ENCODE measurements at places on chromosomes 3 and 15.

GRCh38 chr3:154625756-154626155 lies 195.8 kb upstream of the GPR149 start:
- DNase-seq, result no peak

GRCh38 chr3:48039487-48040190 lies 23.4 kb upstream of the MAP4 start:
- no peak for DNase-seq

DNA sequence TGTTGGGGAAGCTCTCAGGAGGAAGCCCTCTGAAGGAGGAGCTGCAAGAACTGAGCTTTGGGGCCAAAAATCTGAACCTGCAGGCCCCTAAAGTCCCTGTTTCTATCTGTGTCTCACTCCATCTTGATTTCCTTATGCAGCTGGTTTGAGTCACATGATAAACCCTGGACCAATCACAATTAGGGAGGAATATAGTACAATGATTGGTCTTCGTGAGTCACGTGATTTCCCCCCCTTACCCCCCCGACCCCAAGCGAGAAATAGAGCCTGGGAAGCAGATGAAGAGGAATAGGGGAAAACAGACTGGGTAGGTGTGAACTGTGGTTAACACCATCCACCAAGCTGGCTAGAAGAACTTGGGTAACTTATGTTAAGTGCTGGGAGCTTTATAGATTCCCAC lies 12.9 kb downstream of the CRABP1 start:
- no peak for DNase-seq

DNA sequence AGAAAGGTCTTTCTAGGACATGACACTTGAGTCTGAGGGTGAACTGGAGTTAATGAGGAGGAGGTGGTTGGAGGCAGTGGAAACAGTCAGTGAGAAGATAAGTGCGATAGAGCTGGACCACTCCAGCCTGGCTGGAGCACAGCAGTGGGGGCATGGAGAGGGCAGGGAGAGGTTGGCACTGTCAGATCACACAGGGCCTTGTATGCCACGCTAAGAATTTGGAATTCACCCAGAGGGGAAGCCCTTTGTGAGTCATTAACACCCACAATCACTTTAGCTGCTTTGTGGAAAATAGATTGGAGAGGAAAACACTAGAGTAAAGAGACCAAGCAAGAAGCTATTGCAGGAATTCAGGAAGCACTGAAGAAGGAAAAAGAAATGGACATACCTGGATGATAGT lies 83.3 kb downstream of the ZNF621 start:
- DNase-seq, result no peak

GRCh38 chr3:151578495-151578894 lies 117.6 kb upstream of the IGSF10 start:
- DNase-seq, result no peak

DNA sequence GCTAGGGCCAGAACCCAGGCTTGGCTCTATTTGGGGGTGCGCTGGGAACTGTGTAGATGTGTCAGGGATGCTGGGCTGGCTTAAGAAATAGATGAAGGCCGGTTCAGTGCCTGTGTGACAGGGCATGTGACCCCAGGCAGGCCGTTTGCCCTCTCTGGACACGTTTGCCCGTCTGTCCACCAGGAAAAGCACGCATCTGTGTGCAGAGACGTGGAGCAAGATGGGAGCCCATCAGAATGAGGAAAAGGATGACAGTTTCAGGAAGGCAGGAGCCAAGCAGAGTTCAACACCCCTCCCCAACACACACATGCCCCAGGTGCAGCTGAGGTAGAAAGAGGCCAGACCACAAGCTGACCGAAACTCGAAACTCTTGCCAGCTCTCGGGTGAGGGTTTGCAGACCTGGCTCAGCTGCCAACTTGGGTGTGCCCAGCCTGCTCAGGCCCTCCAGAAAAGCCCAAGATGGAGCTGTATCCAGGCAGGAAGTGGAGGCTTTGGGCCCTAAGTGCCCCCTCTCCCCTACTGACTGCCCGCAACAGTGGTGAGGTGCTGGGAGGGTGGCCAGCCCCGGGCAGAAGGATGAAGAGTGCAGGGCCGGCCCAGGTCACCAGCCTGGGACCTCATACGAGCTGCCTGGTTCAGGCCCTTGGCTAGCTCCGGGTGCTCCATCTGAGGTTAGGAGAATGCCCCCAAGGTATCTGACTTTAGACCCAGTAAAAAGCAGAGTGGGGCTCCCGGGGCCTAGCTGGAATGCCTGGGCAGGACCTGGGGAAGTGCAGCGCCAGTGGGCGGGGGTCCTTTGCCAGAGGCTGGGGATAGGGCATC lies 10.2 kb upstream of the MESP1 start:
- no peak for DNase-seq

DNA sequence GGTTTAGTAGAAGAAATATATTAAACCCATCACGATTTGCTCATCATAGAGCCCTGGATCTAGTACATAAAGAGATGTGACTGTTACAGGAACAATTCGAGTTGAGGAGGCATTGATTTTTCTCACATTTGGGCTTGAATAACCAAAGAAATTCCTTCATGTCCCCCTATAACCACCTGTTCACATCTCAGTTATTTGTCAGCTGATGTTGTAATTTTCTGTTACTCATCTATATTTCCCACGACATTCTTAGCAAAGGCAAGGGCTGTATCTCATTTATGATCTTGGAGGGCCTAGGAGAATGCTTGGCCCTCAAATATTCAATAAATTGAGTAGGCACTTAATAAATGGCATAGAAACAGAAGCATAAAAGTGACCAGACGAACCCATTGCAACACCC lies 36.4 kb upstream of the GYG1 start:
- no peak for DNase-seq

GRCh38 chr3:171747223-171747920 lies 62.9 kb downstream of the PLD1 start:
- no peak for DNase-seq

DNA sequence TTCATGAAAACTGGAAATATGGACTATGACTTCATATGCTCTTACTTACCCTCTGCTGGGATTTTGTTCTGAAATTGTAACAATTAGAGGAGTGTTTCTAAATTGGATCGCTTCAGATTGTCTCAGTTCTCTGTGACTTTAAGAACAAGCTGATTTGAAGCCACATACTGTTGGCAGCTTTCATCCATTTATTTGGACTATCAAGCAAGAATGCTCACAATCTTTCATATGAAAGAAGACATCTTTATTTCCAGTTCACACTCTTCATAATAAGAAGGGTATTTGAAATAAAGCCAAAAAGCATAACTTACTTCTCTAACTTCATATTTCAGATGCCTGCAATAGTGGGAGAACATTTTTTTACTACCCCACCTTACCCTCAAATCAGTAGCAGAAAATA lies 491.6 kb upstream of the TPRG1 start:
- no peak for DNase-seq

GRCh38 chr3:159974-160373 lies 36.6 kb upstream of the CHL1 start:
- no peak for DNase-seq

DNA sequence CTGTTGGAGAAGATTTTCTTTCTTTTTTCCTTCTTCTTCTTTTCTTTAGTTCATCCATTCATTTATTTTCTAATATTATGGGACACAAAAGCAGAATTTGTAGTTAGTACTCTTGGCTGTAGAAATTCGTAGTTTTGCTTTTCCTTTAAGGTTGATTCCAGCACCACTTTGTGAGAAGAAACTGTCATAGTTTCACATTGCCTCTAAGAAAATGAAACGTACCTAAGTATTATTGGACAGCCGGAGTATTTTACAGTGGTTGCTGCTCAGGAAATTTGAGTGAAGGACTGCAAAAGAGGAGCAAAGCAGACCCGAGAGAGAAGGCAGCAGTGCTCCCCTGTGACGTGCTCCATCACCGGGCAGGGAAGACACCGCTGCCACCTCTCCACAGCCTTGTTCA lies 48.1 kb downstream of the PLCL2 start:
- no peak for DNase-seq

- no peak for DNase-seq
Measured at GRCh38 chr3:184077881-184078280, 19.0 kb upstream of the HTR3E start.

DNA sequence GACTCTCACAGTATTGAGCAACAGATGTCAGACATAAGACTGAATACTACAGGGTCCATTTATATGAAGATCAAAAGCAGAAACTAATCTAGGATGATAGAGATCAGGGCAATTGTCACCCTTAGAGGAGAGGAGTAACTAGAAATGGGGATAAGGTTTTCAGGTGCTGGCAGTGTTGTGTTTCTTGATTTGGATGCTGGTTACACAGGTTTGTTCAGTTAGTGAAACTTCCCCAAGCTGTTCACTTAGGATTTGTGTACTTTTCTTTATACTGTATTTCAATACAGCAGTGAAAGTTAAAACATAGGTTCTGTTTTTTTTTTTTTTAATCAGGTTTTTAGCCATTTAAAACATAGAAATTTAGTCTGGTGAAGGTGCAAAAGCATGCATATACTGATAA lies 39.1 kb upstream of the CMTM7 start:
- DNase-seq, result no peak

DNA sequence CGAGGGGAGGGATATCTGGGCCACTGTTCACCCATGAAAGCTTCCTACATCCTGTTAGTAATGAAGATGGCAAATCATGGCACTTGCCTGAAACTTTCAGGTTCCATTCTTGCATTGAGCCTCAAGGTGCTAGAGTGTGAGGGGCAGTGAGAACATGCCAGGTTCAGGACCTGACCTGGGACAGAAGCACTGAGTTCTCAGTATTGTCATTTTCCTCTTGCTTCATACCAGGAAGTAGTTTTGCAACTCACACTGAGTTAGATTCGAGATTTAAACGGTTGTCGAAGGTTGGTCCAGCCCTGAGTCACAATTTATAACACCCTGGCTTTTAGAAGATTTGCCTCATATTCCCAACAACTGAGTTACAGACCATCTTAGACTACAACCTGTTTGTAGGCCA lies 11.8 kb upstream of the MEIS2 start:
- DNase-seq, result no peak

GRCh38 chr3:147410526-147411237 lies 1.5 kb downstream of the ZIC1 start:
- no peak for DNase-seq

- no peak for DNase-seq
Measured at GRCh38 chr15:100426937-100427336, 85.2 kb upstream of the ADAMTS17 start.

DNA sequence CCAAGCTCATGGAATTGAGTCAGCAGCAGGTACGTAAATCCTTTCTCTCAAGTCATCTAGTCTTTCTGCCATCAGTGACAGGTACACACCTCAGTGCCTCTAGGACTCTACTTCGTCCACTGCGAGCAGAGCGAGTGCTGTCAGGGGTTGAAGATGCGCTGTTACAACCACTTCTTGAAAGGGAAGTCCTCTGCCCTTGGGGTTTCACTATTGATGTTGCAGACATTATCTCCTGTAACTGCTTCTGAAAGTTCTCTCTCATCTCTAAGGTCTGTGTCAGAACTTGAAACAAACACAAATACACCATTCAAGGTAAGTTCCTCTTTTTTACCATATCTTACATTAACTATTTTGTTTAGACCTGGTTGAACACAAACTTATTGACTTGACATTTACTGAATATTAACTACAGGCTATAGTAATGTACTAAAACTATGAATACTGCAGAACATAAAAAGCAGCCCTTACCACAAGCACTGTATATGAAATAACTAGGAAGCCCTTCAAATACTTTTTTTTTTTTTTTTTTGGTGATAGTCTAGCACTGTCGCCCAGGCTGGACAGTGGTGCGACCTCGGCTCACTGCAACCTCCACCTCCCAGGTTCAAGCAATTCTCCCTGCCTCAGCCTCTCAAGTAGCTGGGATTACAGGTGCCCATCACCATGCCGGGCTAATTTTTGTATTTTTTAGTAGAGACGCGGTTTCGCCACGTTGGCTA lies 41.5 kb downstream of the TOPBP1 start:
- no peak for DNase-seq

GRCh38 chr15:40796041-40796440 lies 10.8 kb upstream of the ZFYVE19 start:
- no peak for DNase-seq

DNA sequence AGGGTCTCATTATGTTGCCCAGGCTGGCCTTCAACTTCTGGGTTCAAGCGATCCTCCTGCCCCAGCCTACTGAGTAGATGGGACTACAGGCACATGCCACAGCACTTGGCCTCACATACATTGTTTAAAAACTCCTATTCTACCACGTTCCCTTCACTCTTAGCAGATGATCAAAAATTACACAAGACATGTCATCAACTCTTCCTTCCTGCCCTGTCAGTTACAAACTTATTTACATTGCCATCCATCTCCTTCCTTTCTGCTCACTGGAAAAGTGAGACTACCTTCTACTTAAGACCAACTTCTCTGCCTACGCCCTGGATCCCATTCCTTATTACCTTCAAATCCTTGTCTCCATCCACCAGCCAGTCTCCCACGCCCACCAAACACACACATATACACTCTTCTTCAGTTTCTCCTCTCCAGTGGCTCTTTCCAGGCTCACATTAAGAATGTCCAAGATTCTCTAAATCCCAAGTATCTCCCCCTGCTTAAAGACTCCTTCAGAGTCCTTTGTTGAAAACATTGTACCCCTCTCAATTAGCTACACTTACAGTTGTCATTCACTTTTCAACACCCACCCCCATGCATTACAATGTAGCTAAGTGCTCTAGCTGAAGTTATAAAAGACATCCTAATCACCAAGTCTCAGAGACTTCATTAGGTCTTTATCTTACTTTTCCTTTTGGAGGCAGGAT lies 4.3 kb downstream of the PEAK1 start:
- no peak for DNase-seq

DNA sequence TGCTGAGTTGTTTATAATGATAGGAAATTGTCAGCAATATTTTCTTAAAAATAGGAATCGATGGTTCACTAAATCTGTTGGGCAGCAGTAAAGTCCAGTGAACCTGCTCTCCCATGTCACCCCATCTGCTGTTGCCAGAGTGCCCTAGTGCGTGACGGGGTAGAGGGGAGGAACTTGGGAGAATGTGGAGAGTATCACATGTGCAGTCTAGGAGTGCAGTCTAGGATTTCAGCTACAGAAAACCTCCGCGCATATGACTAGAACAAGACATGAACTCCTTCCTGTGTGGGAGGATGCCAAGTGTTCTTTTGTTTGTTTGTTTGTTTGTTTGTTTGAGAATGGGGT lies 74.6 kb upstream of the ACAD9 start:
- DNase-seq, result no peak

- DNase-seq, result no peak
Measured at GRCh38 chr3:31096661-31097395, 202.4 kb upstream of the GADL1 start.

- DNase-seq, result no peak
Measured at GRCh38 chr3:195811756-195812155, at the start of gene MUC4. MUC4 (minus strand) TSS chr3:195811929; CDS start chr3:195811817, 112 bp downstream.

- no peak for DNase-seq
Measured at GRCh38 chr3:59386165-59386564, 336.3 kb upstream of the CFAP20DC start.

GRCh38 chr15:69951256-69951897 lies 146.3 kb downstream of the TLE3 start:
- no peak for DNase-seq

- DNase-seq, result no peak
Measured at GRCh38 chr15:83166218-83166617, 41.4 kb downstream of the HDGFL3 start.

GRCh38 chr3:184812662-184813042 lies 686 bp downstream of the VPS8 start:
- no peak for DNase-seq

DNA sequence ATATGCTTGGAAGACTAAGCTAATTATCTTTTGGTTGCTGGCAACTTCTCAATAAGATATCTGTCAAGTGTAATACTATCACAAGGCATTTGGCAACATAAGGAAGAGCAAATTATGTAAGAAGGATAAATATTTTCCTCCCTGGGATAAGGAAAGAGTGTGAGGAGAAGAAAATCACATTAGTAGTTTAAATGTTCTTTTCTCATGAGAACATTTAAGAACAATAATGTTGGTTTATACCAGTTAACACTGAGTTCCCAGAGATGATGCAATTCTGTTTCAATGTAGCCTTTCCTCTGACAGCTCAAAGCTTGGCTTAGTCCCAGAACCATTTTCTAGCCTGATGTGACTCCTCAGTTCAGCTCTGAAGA lies 66.1 kb upstream of the NPHP3 start:
- DNase-seq, result no peak
